Lower lobe of right lung (tissue), 2 donors: ENCODE measurements at places on chromosomes 2 and 18. TPM values are rescaled to one million over a fixed set of nuclear protein-coding genes. Genes with fewer than 3 reads are reported as not detected.

The VIT gene
- total RNA-seq = 4.2 TPM

DNA sequence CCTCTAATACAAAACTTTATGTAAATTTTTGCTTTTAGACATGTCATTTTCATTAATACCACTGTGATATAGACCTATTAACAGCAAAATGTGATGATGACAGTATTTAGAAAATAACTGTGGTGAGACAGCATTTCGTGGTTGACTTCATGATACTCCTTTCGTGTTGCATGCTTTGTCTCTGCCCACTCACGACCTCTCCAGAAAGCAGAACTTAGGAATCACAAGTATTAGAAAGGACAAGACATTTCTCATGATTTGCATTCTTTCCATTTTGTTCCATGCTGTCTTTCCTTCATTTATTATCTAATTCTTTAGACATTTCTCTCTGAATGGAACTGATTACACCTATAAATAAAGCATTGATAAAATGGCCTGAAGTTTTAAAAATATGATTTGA, 85.2 kb upstream of the POU3F3 start:
- H3K27me3 ChIP-seq = no peaks in the 10 kb centered on the region
- H3K27ac ChIP-seq = no peak overlapping the region
- H3K36me3 ChIP-seq = no peaks in the 10 kb centered on the region
- DNase-seq = no peak

GRCh38 chr2:12515871-12516270, 200.9 kb upstream of the TRIB2 start:
- peaks cover 5% of the 10 kb centered on the region for H3K4me1 ChIP-seq
- H3K27ac ChIP-seq = no peak overlapping the region
- H3K36me3 ChIP-seq = no peaks in the 10 kb centered on the region
- H3K27me3 ChIP-seq = no peaks in the 10 kb centered on the region
- no peak for DNase-seq

DNA sequence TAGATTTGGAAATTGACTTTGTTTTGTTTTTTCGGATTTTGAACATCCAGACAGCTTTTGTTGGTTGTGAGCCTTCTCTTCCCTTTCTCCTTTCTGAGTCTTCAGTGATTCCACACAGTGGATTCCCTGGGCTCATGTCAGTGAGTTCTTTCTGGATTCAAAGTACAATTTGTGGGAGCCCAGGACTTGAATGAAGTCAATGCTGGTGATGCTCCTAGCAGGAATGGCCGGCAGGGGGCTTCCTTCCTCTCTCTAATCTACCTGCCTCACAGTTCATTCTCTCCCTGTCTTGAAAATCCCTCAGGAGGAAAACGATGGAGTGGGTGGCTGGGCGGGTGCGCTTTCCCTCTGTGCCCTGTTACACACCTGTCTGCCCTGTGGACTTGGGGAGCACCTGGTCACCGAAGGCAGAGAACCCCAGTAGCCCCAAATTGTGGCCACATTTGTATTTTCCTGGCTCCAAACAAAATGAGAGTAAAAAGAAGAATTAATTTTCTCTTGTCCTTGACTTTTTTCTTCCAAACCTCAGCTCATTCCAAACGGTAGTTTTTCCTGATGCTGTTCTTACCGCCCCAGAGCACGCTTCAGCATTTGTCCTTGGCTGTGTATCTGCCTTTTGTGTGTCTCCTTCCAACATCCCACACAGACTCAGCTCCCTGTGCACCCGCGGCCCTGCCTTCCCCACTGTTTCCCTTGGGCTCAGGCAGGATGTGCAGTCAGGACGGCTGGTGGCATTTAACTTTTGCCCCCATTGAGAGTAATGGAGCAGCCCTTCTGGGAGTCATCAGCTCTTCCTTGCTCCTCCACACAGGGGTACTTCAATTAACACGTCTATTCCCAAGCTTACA, 86.6 kb downstream of the MARCO start:
- no peaks in the 10 kb centered on the region for H3K4me1 ChIP-seq
- no peak overlapping the region for H3K4me3 ChIP-seq
- no peaks in the 10 kb centered on the region for H3K36me3 ChIP-seq

The AKAIN1 gene
- not detected for total RNA-seq

DNA sequence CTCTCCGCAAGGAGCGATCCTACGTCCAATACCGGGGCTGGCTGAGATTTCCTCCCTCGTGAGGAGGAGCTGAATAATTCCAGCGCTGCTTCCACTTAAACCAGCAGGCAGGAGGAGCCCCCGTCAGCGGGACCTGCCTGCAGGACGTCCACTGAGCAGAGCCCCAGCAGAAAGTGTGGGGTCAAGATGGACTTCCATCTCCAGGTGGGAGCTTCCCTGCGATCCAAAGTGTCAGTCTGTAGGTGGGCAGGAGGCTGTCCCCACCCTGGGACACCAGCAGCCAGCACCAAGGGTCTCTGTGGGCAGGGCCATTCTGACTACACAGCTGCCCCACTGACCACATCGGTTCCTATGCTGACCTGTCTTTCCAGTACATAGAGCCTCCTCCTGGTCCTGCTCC, 462 bp upstream of the OTOS start:
- H3K4me1 ChIP-seq = peaks cover 6% of the 10 kb centered on the region
- no peak overlapping the region for H3K4me3 ChIP-seq
- no peak overlapping the region for H3K27ac ChIP-seq
- no peaks in the 10 kb centered on the region for H3K36me3 ChIP-seq
- H3K27me3 ChIP-seq = peaks cover 17% of the 10 kb centered on the region

DNA sequence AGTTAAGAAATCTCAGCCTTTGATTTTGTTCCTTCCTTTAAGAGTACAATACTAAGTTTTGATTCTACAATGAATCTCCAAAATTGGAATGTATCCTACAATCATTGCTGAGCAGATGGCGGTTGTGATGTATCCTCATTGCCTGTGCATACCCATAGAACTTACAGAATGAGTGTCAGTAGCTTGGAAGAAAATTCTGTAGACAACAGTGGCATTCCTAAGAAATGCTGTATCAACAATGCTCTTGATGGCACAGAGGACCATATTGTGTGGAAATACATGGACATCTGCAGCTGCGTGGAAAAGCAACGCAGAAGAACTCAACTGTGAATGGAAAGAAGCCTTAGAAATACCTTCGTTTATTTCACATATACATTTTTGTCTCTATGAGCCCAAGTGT, 30.2 kb downstream of the GAREM1 start:
- H3K27ac ChIP-seq = no peak overlapping the region
- H3K4me3 ChIP-seq = no peak overlapping the region
- no peaks in the 10 kb centered on the region for H3K36me3 ChIP-seq
- no peak for DNase-seq
